Retina (tissue), 1 donor: ENCODE measurements at places on chromosomes 16 and 17.

DNA sequence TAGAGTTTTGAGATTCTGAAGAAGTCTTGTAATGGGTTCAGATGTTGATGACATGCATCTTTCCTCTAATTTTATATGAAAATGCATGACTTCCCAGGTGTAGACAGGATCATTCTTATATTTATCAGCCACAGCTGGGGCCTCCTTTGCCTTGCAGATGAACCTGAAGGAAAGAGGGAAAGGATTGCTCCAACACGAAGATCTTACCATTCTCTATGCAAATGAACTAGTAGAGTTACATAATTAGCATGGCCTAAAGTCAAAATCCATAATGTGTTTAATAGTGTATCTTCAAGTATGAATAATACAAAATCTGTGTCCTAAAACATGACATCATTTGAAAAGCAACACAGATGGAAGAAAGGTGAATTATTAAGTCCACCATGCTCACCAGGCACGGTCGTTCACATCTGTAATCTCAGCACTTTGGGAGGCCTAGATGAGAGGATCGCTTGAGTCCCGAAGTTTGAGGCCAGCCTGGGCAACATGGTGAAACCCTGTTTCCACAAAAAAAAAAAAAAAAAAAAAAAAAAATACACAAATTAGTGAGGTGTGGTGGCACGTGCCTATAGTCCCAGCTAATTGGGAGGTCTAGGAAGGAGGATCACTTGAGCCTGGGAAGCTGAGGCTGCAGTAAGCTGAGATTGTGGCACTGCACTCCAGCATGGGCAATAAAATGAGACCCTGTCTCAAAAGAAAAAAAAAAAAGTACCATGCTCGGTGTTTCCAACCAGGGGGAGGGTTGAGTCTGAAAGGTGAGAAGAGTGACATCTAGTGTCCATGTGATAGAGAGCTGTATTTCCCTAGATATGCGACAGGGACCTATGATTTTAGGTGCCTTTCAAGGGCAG is 6.3 kb downstream of the VWA3A start:
- peak; percentile 41 for DNase-seq

DNA sequence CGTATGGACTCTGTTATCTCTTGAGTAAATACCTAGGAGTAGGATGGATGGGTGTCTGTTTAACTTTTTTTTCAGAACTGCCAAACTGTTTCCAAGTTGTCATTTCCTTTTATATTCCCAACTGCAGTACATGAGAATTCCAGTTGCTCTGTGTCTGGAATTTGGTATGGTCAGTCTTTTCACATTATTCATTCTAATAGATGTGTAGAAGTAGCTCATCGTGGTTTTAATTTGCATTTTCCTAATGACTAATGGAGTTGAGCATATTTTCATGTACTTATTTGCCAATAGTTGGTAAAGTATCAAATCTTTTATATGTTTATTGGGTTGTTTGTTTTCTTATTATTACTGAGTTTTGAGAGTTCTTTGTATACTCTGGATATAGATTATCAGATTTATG is 27.0 kb downstream of the MRTFB start:
- DNase-seq: no peak

DNA sequence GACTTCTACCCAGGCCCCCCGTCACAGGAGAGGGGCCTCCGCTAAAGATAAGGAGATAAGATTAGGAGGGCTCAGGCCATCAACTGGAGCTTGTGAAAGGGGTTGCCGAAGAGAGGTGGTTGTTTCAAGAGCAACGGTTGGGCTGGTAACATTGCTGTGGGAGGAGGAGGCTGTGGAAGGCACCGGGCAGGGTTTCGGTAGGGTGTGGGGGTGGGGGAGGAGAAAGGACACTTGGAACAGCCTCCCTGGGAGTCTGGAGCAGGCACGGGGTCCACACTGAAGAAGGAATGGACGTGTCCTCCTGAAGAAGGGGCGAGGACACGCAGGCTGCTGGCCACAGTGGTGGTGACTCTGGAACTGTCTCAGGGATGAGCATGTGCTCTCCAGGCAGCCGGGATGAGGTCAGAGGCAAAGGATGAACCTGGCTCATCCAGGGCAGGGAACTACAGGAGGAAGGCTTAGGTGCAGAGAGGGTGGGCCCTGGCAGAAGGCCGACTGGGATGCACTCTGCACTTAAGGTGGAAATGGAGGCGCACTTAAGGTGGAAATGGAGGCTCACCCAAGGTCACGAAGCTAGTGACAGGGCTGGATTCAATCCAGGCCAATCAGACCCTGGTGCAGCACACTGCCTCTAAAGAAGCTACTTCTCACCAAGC is 1.2 kb upstream of the EPX start:
- DNase-seq: no peak

- no peak for DNase-seq
Observed at GRCh38 chr17:31493656-31494155, 102.2 kb downstream of the RAB11FIP4 start.
